ENCODE measurements at places on chromosomes 2 and 18. TPM values are rescaled to one million over a fixed set of nuclear protein-coding genes. Genes with fewer than 3 reads are reported as not detected.

SLC5A7 gene
- total RNA-seq: not detected

DNA sequence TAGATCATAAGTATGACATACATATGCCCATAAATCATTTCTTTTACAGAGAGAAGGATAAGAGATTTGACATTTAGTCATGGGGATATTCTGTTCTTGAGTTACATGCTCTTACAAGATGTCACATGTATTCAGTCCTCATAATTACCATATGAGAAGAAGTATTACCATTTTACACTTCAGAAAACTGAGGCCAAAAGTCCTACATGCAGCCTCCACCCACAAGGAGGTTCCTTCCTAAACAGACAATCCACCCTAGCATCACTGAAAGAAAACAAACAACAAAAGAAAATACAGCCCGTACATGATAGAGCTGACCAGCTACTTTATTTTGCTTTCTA is 335.1 kb downstream of the SETBP1 start:
- no peak for DNase-seq

GRCh38 chr2:225353579-225354085 is 45.9 kb upstream of the NYAP2 start:
- DNase-seq: no peak

- DNase-seq: peak; percentile 95
Observed at GRCh38 chr2:205405752-205406151, 276.5 kb upstream of the NRP2 start.

DNA sequence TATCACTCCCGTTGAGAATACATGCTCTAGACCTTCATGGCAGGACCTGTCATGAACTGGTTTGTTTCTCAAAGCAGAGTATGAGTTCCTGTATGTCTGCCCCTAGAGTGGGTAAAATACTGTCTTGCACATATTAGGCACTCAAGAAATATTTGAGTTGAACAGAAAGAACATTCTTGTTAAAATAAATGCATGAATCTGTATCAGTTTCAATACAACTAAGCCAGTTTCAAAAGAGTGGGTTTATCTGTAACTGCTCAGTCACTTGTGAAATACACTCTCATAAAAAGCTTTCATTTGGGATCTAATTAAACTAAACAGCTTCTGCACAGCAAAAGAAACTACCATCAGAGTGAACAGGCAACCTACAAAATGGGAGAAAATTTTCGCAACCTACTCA is 69.2 kb downstream of the RFTN2 start:
- DNase-seq: no peak

DNA sequence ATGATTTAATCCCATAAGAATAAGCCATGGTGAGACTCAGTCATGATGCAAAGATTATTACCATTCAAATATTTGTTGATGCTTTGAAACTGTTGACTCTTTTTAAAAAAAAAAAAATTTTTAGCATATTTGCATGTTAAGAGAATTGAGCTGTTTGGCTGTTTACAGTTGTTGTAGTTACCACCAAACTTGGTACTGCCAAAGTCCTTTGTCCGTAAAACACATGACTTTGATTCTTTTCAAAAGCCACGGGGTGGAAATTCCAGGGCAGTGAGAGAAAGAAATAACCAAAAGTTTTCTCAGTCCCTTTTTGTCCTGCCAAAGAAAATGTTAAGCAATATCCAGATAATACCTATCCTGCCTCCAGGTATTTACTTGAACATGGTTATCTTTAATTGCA is 474.8 kb downstream of the METTL4 start:
- DNase-seq: peak; percentile 22
